BJ (cell line): ENCODE measurements at places on chromosomes 6 and 20.

DNA sequence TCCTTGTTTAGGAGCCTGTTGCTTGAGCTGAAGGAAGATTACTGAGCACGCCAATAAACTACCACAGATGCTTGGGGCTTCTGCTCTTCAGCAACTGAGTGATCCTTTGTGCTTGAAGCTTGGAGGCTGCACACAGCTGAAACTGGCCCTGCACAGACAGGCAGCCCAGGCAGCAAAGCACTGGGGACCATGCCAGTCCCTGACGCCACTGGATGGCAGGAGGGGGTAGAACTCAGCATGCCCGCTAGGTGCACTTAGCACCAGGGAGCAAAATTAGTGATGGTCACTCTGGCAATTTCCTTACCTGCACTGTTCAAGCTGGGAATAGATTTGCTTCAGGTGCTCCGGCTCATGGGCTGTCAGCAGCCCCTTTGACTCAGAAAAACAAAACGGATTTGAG lies 91.5 kb downstream of the FAM50B start:
- DNase-seq = no peak

DNA sequence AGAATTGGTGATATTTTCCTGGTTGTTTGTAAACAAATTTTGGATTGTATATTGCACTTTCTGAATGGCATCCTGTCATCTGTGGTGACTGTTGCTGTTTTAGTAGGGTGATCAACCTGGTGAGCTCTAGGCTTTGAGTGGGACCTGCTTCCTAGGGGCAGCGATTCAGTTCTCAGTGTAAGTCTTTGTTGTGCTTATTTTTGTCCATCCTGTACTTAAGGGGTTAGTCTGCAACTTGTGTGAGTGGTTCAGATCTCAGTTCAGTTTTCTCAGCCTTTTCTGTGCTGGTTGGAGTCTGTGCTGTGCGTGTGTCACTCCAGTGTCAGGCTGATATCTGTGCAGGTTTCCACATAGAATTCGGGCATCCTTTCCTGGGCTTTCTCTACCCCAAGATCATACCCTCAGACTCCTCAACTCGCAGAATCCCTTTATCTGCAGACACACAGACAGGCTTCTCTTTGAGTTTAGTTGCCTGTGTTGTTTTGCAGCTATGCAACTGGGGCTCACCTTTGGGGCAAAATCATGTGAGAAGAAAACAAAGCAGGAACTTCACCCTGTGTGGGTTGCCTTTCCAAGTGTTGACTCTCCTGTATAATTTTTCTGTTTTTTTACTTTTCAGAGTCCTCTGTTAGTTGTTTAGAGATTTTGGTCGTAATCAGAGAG lies 177.7 kb downstream of the FARS2 start:
- no peak for DNase-seq

DNA sequence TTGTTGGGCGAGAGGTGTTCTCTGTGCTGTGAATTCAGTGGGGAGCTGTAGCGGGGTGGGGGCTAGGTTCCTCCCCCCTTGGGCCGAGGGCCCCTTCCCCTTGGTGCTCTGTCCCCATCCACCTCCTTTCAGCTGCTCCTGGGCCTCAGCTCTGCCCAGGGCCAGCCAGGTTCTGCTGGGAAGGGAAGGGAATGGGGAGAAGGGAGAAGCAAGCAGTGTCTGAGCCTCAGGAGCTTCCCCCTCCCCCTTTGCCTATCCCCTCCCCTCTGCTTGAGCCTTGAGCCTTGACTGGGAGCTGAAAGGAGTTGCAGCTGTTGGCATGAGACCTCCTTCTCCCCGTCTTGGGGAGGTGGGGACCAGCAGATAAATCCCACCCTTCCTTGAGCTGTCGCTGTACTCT lies 576 bp upstream of the RRP36 start:
- DNase-seq = no peak

- peak; percentile 15 for DNase-seq
Measured at GRCh38 chr6:29763491-29764289, 40.5 kb downstream of the HLA-F start.

DNA sequence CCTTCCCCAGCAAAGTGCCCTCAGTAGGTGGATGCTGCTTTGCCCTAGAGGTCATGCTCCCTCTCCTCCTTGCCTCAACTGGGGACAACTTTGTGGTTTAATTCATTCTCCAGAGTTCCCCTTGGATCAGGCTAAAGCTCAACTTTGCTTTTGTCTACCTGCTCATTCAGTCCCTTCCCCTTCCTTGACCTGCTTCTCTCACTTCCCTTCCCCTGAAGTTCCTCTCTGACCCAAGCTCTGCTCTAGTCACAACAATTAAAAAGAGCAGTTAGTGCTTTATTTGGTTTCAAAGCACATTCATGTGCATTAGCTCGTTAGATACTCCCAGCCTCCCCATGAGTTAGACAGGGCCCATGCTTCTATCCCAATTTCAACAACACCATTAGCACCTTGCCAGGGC lies 71.3 kb downstream of the DZANK1 start:
- no peak for DNase-seq

DNA sequence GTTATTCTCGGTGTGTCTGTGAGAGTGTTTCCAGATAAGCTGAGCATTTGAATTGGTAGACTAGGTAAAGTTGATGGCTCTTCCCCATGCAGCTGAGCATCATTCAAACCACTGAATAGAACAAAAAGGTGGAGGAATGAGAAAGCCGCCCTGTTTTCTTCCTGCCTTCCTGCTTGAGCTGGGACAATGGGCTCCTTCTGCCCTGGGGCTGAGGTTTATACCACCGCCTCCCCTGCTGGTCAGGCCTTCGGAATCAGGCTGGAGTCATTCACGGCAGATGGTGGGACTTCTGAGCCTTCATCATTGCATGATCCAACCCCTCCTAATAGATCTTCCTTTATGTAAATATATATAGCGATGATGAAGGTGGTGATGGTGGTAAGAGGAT lies 124.9 kb downstream of the ANKRD60 start:
- no peak for DNase-seq

DNA sequence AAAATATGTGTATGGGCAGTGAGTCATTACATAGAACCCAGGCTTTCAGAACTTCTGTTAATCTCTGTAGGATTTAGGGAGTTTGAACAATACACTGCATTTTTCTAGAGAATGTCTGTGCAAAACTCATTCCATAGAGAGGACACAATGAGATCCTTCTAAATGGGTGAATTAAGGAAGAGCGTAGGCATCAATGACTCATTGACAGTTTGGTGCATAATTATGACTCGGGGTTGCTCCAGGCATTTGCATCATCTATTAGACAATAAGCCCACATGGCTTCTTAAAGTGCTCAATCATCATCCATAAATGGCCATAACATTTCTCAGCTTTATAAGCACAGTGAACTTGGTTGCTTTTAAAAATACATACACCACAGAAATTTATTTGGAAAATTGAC lies 625.5 kb downstream of the CDH26 start:
- no peak for DNase-seq

DNA sequence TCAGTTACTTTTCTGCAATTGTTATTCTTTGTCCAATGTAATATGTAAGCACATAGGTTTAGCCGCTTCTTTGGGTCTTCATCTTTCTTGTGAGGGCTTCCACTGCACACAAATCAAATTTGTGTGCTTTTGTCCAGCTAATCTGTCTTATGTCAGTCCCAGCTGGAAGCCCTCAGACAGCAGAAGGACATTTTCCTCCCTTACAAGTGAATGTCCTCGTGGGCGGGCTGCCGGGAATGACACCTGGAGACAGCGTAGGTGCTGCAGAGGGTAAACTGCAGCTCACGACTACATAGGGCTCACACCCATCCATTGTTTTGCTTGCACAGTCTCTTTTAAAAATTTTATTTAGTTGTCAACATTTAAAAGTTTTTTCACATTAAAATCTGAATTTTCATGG lies 24.6 kb upstream of the PPP1R14C start:
- no peak for DNase-seq

DNA sequence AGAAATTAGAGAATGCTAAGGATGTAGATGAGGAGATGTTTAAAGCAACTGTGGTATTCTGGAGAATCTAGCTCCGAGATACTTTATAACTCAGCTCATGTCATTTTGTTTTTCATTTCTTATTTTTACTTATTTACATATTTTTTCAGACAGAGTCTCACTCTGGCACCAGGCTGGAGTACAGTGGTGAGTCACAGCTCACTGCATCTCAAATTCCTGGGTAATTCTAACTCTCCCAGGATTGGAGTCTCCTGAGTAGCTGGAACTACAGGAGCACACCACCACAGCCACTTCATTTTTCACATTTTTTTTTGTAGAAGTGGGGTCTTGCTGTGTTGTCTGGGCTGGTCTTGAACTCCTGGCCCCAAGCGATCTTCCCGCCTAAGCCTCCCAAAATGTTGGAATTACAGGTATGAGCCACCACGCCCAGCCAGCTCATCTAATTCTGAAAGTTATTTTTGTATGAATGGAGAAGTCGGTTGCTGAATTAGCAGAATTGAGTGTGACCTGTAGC lies 94.3 kb upstream of the FAM8A1 start:
- no peak for DNase-seq

- peak; percentile 81 for DNase-seq
Measured at GRCh38 chr20:41232973-41233926, 84.3 kb downstream of the ZHX3 start.

GRCh38 chr20:1876975-1877608 lies 18.1 kb upstream of the SIRPA start:
- no peak for DNase-seq

DNA sequence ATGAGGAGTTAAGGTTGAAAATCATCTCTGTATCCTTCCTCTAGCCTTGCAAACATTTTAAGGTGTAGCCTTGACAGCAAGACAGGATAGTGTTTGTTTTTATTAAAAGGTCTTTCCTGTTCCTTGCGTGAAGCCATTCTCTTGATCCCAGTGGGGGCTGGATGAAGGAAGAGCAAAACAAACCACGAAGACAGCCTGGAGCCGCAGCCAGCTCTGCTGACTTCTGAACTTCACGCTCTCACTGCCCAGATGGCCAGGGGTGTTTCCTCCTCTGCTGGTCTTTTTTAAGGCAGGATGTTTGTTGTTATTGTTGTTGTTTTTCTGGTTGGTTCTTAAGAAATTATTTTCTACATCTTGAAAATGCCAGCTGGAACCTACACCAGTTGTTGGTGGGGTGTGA lies 156.4 kb downstream of the MTHFD1L start:
- no peak for DNase-seq

GRCh38 chr6:135170849-135171248 lies 10.3 kb upstream of the MYB start:
- DNase-seq = no peak

DNA sequence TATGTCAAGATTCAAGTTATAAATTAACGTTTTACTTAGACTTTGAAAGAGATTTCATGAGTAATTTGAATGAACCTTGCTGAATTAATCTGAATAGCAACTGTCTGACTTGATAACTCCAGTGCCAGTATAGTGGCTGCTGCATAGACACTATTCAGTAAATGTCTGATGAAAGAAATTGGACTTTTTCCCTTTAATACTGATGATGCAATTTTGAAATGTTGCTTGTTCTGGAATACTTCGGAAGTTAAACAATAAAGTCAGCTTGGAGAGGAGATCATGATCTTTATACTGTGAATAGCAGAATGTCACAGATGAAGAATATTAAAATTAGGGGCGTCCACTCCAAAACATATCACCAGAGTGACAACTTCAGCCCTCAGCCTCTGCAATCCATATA lies 3.6 kb upstream of the PGBD1 start:
- no peak for DNase-seq

GRCh38 chr6:24779416-24780016 lies 4.8 kb downstream of the GMNN start:
- DNase-seq = no peak

DNA sequence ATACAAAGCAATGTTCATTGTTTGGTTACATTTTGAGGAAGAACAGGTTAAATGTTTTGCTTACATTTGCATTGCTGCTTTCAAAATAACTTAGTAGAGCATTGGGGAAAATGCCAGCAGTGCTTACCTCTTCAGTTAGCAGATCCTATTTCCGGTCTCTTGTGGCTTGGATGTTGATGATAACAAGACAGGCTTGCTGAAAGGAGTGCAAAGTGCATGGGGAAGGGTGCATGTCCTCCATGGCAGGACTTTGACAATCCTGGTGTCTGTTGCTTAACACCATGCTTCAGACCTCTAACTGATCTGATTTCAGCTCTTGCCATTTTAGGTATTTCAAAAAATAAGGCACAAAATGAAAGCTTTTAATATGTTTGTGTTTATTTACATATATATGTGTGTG lies 21.1 kb downstream of the TPD52L1 start:
- DNase-seq = no peak

GRCh38 chr6:46888031-46888430 lies 33.7 kb downstream of the ADGRF5 start:
- DNase-seq = no peak

GRCh38 chr6:163319609-163320366 lies 94.7 kb upstream of the QKI start:
- no peak for DNase-seq

DNA sequence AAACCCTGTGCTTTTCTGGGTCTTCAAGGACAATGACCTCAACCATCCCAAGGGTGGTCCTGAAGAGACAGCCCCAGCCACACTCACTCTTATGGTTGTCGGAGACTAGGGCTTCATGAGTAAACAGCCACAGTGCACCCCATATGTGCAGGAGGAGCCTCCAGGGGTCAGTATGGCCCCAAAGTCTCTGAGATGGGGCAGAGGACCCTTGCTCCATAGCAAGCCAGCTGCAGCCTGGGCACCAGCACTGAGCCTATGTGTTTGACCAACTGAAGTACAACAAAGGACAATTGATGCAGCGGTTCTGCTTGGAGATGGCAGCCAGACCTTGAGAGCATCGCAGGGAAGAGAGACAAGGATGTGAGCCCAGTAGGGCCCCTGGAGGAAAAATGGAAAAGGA lies 112.2 kb downstream of the LRFN2 start:
- DNase-seq = no peak

GRCh38 chr6:47917202-47917601 lies 135.4 kb downstream of the OPN5 start:
- no peak for DNase-seq

GRCh38 chr6:109800771-109801170 lies 109.7 kb downstream of the FIG4 start:
- DNase-seq = no peak

GRCh38 chr20:37762716-37763485 lies 69.1 kb downstream of the CTNNBL1 start:
- no peak for DNase-seq

DNA sequence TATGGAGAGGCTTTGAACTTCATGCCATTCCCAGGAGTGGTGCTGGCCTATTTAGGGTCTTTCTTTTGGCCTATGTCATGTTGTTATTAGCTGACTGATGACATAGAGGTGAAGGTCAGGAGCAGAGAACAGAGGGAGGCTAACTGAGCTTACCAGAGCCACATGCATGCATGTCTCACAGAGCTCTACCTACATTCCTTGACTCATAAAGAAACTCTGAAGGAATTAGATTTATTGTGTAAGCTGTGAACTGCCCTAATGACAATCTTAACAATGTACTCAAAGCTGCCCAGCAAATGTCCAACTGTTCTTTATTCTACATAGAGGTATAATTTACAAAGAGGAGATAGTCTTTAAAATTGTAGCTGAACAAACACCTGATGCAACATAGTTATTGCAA lies 192.7 kb upstream of the CNR1 start:
- DNase-seq = no peak
